ENCODE measurements at places on chromosomes 5 and 9. TPM values are rescaled to one million over a fixed set of nuclear protein-coding genes. Genes with fewer than 3 reads are reported as not detected.

The PCDHGA5 gene
- 2.3 TPM for total RNA-seq

The PGM5 gene
- 61.0 TPM for total RNA-seq

The CCL27 gene
- total RNA-seq = 0.31 TPM

The RNF183 gene
- 0.04 TPM for total RNA-seq

The PCDHGA4 gene
- 1.8 TPM for total RNA-seq

The CNTFR gene
- 22.1 TPM for total RNA-seq

The DCTN4 gene
- total RNA-seq = 34.6 TPM

The ANKRD34B gene
- 0.13 TPM for total RNA-seq

The FRRS1L gene
- 1.9 TPM for total RNA-seq

The SLC36A1 gene
- total RNA-seq = 8.4 TPM

The DBH gene
- not detected for total RNA-seq

The KIF27 gene
- total RNA-seq = 6.3 TPM

The PCDHGB1 gene
- total RNA-seq = 1.3 TPM

The PCA3 gene
- 0.58 TPM for total RNA-seq

The CDH10 gene
- 0.35 TPM for total RNA-seq

The IL13 gene
- total RNA-seq = not detected

The KIAA0825 gene
- 5.6 TPM for total RNA-seq

The FOXD4L5 gene
- total RNA-seq = 0.13 TPM

The PCDHGB7 gene
- 4.2 TPM for total RNA-seq

The NAA35 gene
- total RNA-seq = 21.9 TPM

The MARCHF11 gene
- total RNA-seq = 0.04 TPM

The SARDH gene
- total RNA-seq = 6.3 TPM

The FOXD4L3 gene
- total RNA-seq = not detected

The ARSI gene
- 6.8 TPM for total RNA-seq

The RECK gene
- total RNA-seq = 15.3 TPM

The ST8SIA4 gene
- 9.3 TPM for total RNA-seq

The FOXD1 gene
- total RNA-seq = 0.35 TPM

The GCNT4 gene
- total RNA-seq = 0.04 TPM

The HAVCR2 gene
- 4.3 TPM for total RNA-seq

The TMC1 gene
- 0.49 TPM for total RNA-seq

The DMRTA1 gene
- 0.35 TPM for total RNA-seq

The CDKN2B-AS1 gene
- total RNA-seq = 0.18 TPM

The SPAG8 gene
- 1.5 TPM for total RNA-seq

The POLR3G gene
- total RNA-seq = 1.3 TPM

The RFESD gene
- total RNA-seq = 3.9 TPM

The TAF11L10 gene
- not detected for total RNA-seq

The CDH6 gene
- total RNA-seq = 8.0 TPM

The RAI14 gene
- total RNA-seq = 25.7 TPM

The GPR21 gene
- 0.66 TPM for total RNA-seq

The LRRC19 gene
- not detected for total RNA-seq

The CYSRT1 gene
- 0.18 TPM for total RNA-seq

The EIF4E1B gene
- not detected for total RNA-seq

The EGR1 gene
- total RNA-seq = 31.6 TPM

The ADCY2 gene
- 17.5 TPM for total RNA-seq

The GABRA6 gene
- total RNA-seq = not detected

The KDM4C gene
- total RNA-seq = 19.0 TPM

The SEC61B gene
- 113 TPM for total RNA-seq

The C9 gene
- 0.22 TPM for total RNA-seq

The TAF1L gene
- under 0.01 TPM for total RNA-seq

The OBP2B gene
- not detected for total RNA-seq

The MPDZ gene
- total RNA-seq = 39.5 TPM
